ENCODE measurements at places on chromosomes 7 and 10. TPM values are rescaled to one million over a fixed set of nuclear protein-coding genes. Genes with fewer than 3 reads are reported as not detected.

Gene ZNF282
- 31.6 TPM for total RNA-seq

Gene SDK1
- total RNA-seq: 47.4 TPM

Gene CHST3
- 44.6 TPM for total RNA-seq

Gene KLF14
- 0.39 TPM for total RNA-seq

Gene NPTX2
- total RNA-seq: 0.15 TPM

Gene AKR1D1
- not detected for total RNA-seq

Gene AFAP1L2
- 170 TPM for total RNA-seq

Gene LRRD1
- 0.05 TPM for total RNA-seq

Gene OR9A2
- total RNA-seq: not detected

Gene SPDYE8
- total RNA-seq: not detected

Gene NEUROG3
- total RNA-seq: not detected

Gene PNLIPRP1
- 0.95 TPM for total RNA-seq

Gene STEAP4
- total RNA-seq: 0.10 TPM

Gene UNCX
- not detected for total RNA-seq

Gene LIPF
- not detected for total RNA-seq

Gene ZNF467
- total RNA-seq: 18.1 TPM

Gene CPA4
- total RNA-seq: 3.1 TPM

Gene LFNG
- 38.1 TPM for total RNA-seq

Gene PRTFDC1
- 3.0 TPM for total RNA-seq

Gene SUN3
- total RNA-seq: 0.49 TPM

Gene ANXA8L1
- 0.26 TPM for total RNA-seq

Gene GNAT3
- total RNA-seq: not detected

Gene SFTPA1
- 3.8 TPM for total RNA-seq

Gene NYAP1
- total RNA-seq: 4.0 TPM

Gene JCAD
- 40.7 TPM for total RNA-seq

Gene AGR2
- total RNA-seq: 147 TPM

Gene CFAP70
- total RNA-seq: 0.10 TPM

Gene RPP30
- 59.0 TPM for total RNA-seq

Gene SNX10
- total RNA-seq: 21.8 TPM

Gene OPALIN
- not detected for total RNA-seq

Gene HPSE2
- total RNA-seq: not detected

Gene SLC26A4
- 0.05 TPM for total RNA-seq

Gene SAP25
- total RNA-seq: 3.0 TPM

Gene EN2
- 1.5 TPM for total RNA-seq

Data from Panc1 (cell line).